ENCODE measurements at places on chromosomes 3 and 15.

DNA sequence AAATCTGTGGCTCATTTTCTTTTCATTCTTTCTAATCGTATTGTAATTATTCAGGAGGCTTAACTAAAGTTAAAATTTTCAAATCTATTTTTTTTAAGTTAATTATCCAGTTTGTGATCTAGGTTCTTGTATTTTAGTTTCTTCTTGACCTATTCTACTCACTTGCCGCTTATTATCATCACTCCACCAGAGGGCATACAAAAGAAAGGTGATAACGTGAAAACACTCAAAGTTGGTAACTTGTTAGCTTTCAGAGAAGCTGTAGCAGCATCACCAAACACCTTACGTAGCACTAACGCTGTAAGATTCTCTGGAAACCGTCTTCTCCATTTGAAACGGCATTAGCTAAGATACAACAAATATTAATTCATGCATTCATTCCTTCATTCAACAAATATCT, 4.8 kb downstream of the GNB4 start:
- DNase-seq, result no peak

GRCh38 chr15:76310475-76311099, 682 bp downstream of the ETFA start:
- DNase-seq, result no peak

- no peak for DNase-seq
Measured at GRCh38 chr3:45066109-45066801, 40.2 kb downstream of the CLEC3B start.

DNA sequence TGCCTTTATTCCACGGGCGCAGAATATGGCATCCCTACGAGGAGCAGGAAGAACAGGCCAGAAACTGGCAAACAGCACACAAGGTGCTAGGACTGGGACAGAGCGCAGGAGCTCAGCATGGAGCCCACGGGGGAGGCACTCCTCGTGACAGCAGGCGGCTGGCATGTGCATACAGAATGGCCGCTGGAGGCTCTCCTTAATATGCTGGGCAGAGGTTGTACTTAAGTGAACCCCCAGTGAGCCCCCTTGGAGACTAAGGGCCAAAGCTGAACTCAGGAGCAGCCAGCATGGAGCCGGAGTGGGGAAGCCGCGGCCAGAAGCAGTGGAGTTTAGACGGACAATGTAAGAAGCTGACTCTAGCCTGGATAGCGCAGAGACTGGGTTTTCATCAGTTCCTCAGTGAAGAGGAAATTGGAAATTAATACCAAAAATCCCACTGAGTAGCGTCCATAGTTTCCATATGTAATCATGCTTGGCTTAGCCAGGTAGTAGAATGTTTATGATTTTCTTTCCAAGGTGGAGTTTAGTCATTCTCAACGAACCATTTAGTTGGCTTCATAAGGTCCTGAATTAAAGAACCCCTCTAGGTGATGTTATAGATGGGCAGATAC, 69.4 kb downstream of the EPHB3 start:
- no peak for DNase-seq

GRCh38 chr3:186990878-186991308, 60.6 kb downstream of the ST6GAL1 start:
- DNase-seq, result no peak

GRCh38 chr3:98917608-98918007, 16.1 kb upstream of the DCBLD2 start:
- no peak for DNase-seq

GRCh38 chr3:2098398-2099027, at the start of gene CNTN4:
TSS of gene CNTN4 (plus strand) at chr3:2098866.
- no peak for DNase-seq

- no peak for DNase-seq
Measured at GRCh38 chr15:79816571-79816970, 80.2 kb downstream of the MTHFS start.

DNA sequence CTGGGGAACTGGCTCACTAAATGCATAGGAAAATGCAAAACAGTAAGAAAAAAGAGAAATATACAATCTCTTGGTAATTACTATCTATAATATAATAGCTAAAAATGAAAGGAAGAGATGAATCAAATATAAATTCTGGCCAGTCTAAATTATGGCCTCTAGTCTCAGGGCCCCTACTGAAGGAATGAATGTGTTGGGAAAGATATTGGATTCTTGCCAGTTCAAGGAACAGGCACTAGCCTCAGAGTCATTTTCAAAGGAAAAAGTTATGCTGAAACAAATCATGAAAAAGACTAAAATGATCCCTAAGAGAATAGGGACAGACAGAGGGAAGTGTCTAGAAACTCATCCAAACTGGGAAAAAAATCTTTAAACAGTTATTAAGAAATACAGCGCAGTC, 62.4 kb downstream of the C3orf80 start:
- DNase-seq, result no peak

DNA sequence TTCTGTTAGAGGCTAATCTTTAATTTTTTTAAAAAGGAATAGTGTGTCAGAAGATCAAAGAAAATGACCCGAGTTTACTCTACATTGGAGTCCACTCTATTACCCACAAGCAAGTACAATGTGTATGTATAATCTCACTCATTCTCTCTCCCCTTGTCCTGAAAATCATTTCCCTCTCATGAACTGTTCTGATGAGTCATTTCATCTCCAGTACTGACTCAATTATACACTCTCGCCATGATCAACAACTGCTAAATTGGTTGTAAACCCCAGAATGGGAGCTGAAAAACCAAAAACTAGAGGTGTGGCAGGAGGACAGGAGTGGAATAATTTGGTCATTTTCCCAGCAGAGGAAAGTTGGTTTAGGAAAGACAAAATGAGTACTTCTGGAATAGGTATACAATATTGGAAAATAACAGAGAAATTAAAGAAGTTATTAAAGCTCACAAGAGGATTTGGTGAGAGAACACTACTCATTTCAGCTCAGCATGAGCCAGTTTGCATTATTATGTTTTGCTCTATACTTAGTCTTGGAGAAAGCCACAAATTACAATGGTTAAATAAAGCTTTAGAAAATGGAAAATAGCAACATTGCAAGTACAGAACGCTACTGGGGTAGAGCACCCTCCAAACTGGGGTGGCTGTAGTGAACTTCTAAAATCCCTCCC, 144.3 kb upstream of the PFN2 start:
- no peak for DNase-seq

GRCh38 chr15:45529613-45530012, 7.1 kb upstream of the SLC30A4 start:
- DNase-seq, result no peak

- no peak for DNase-seq
Measured at GRCh38 chr3:56747150-56747549, 54.6 kb downstream of the ARHGEF3 start.

DNA sequence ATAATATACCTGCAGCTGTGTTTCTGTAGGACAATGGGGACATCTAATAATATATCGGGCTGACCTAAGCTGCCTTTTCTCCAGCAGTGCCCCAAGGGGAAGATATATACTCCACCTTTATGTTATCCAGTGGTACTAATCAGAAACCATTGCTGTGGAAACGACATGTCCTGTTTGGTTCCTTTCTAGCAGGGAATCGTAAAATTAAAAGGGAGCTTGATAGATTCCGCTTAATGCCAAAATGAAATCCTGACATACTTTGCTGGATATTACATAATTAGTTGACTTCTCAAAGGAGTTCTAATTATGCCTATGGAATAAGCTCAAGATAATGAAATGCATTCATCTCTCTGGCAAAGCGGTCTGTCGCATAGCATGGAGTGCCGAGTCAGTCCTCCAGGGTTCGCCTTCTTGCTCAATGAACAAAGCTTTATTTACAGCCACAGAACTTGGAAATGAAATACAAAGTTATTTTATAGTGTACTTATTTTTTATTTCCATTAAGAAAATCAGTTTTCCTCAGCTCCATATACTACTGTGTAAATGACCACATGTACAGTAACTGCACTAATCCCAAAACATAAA, 262.8 kb downstream of the LRTM1 start:
- DNase-seq, result no peak

- DNase-seq, result no peak
Measured at GRCh38 chr15:88992912-88993376, 79.8 kb upstream of the MFGE8 start.

DNA sequence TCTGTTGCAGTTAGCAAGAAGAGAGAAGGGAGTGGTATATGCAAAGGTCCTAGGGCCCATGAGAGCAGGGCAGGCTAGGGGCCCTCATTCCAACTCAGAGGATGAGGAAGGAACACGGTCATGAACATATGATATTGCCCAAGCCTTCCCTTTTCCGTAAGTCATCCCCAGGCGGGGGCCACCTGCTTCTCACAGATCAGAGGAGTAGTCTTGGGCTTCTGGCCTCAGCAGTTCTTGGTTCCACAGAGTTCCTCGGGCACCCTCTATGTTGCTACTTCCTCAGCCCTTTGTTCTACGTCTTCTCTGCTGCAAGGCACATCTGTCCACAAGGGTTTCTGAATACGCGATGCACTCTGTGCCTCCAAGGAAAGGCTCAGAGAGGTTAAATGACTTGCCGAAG, 25.3 kb downstream of the EPHB3 start:
- no peak for DNase-seq

GRCh38 chr3:55511895-55512570, 24.9 kb upstream of the WNT5A start:
- DNase-seq, result peak; percentile 84

- no peak for DNase-seq
Measured at GRCh38 chr15:101035611-101036010, 116.5 kb downstream of the LRRK1 start.

GRCh38 chr3:141059816-141060215, 8.7 kb downstream of the SPSB4 start:
- no peak for DNase-seq

DNA sequence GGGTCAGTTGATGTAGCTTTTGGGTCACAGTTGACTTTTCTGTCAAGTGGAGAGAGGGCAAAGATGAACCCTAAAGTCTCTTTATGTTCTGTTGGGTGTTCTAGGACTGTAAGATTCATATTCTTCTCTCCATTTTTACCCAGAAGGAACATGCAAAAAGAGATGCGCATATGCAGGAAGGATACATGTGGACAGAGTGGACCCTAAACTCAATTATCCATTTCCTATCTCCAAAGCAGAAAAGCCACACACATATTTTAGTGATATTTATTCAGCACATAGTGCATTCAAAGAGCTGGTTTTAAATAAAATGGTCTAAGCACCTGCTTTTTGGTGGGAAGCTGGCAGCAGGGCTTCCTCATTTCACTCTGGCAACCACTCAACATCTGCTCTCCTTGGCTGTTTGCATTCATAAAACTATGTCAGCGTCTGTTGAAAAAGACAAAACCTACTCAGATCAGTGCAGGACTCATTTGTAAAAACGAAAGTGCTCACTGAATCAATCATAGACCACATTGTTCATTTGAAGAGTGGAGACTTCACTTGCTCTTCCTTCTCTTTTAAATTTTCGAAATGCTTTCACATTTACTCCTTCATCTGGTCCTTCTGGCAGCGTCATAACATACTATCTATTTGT, 96.6 kb downstream of the SEMA6D start:
- DNase-seq, result no peak

DNA sequence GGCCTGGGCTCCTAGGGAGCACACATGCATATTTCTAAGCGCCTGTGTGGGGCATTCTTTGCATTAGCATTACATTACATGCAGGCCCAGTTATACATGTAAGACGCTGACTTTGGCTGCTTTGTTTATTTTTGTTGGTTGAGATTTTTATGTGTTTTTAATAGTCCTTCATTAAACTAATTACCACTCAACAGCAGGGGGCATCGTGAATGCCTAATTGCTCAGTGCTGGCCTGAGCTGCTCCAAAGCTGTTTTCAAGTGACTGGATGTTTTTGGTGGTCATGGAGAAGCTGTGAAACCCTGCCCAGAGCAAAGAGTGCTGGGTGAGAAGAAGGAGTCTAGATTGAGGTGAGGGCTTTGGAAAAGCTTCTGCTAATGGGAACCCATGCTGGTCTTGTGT, 41.5 kb downstream of the GPD1L start:
- DNase-seq, result no peak

GRCh38 chr3:127959873-127960272, 44.8 kb downstream of the KBTBD12 start:
- DNase-seq, result no peak

GRCh38 chr3:32078085-32078634, 28.3 kb upstream of the GPD1L start:
- DNase-seq, result no peak

DNA sequence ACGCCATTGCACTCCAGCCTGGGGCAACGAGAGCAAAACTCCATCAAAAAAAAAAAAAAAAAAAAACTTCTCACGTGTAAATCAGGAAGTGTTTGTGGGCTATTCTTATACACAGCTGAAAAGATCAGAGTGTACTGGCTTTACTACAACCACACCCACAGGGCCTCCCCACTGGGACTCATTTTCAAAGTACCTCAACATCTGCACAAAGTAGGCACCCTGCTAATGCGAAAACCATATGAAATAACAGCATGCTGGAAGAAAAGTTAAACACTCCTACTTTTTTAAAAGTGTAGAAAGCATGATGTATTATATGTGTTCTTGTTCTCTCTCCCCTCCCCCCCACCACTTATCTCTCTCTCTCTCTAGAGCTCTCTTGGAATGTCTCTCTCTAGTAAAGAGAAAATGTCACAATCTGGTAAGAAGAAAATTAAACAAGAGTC, 11.1 kb downstream of the UACA start:
- no peak for DNase-seq

DNA sequence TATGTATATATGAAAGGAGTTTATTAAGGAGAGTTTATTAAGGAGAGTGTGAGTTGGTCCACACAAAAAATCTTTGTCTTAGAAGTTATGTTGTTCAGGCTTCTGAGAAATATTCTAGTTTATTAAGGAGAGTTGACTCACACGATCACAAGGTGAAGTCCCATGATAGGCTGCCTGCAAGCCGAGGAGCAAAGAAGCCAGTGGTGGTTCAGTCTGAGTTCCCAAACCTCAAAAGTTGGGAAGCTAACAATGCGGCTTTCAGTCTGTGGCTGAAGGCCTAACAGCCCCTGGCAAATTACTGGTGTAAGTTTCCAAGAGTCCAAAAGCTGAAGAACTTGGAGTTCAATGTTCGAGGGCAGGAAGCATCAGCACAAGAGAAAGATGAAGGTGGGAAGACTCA, 42.4 kb upstream of the DAZL start:
- DNase-seq, result no peak

- no peak for DNase-seq
Measured at GRCh38 chr3:46470831-46471230, 6.1 kb upstream of the LTF start.

Measured in BJ (cell line).